Heart right ventricle (tissue), 16 donors: ENCODE measurements at places on chromosomes 16 and 17. TPM values are rescaled to one million over a fixed set of nuclear protein-coding genes. Genes with fewer than 3 reads are reported as not detected.
A peak's percentile ranks its signal among the peaks of the same experiment; 100 is the strongest.

The DCAF7 gene
- total RNA-seq = 35.2 TPM

The CSNK2A2 gene
- 27.0 TPM for total RNA-seq

DNA sequence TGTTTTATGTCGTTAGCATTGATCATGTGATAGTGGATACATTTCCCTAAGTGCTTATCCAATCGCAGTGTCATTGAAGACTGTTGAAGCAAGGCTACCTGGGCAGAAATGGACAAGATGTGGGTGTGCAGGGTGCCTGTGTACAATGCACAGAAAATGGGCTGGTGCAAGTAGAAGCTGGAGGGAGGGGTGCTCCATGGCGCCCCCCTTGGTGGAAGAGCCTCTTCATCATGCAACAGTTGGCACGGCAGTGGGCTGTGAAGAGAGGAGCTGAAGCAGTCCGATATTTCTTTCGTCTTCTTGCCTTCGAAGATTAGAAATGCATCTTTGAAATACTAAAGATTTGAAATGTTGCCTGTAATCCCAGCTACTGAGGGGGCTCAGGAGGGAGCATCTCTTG lies 100.5 kb downstream of the PLCG2 start:
- no peak for DNase-seq

The KRT12 gene
- total RNA-seq = not detected

The PRM1 gene
- total RNA-seq = not detected

- no peak for DNase-seq
Measured at GRCh38 chr16:84716740-84717139, 16.9 kb downstream of the USP10 start.

GRCh38 chr17:17684906-17685774 lies 3.9 kb downstream of the RAI1 start:
- DNase-seq = no peak

The C1QL1 gene
- total RNA-seq = 0.82 TPM

The MPRIP gene
- total RNA-seq = 313 TPM

The NTHL1 gene
- 10.4 TPM for total RNA-seq

- no peak for DNase-seq
Measured at GRCh38 chr16:73037845-73038570, 9.9 kb downstream of the ZFHX3 start.

DNA sequence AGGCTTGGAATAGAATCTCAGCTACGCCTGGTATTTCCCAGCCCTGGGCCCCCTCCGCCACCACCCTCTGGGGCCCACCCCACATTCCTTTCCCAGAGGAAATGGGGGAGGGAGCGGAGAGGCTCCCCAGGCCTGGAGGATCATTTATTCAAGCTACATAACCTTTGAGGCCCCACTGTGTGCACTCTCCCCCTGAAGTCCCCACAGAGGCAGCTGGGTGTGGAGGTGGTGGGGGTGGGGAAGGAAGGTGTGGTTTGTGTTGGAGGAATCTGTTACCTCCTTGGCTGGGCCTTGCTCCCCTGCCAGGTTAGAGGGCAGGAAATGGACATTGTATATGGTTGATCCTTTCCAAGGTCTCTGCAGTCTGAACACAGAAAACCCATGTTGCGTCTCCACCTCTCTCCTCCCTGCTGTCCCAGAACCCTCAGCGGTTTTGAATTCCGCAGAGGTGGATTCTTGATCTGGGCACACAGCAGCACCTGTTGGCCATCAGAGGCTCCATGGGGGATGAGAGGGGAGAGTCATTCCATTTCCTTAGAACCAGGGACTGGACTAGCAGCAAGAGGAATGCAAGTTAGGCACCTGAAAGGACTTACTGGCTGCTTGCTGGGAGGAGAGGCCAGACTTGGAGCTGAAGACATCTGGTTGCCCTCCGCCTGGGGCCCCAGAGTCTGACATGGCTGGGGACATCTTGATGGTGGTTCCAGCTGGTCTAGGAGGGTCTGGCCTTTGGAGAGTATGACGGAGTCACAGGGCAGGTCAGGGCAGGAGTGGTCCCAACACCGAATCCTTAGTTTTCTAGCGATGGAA lies 23.0 kb downstream of the ARHGAP23 start:
- peak; percentile 50 for DNase-seq

The C16orf96 gene
- total RNA-seq = 0.14 TPM

The GPRC5B gene
- 53.4 TPM for total RNA-seq

The GDPD1 gene
- 3.0 TPM for total RNA-seq

DNA sequence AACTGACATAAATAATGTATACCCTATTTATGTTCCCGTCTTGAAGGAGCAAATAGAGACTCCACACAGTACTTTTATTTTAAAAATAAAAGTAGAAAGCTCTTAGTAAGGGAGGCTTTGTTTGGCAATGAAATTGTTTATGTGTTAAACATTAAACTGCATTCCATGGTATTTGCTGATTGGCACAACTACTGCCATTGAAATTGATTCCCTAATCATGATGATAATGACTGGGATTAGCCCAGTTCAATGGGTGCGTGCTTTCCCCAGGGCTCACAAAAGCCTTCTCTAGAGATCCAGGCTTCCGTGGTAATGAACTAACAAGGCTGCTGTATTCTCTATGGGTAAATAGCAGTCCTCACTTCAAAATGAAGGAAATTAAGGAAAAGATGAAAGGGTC lies 67.5 kb downstream of the GPRC5B start:
- no peak for DNase-seq

DNA sequence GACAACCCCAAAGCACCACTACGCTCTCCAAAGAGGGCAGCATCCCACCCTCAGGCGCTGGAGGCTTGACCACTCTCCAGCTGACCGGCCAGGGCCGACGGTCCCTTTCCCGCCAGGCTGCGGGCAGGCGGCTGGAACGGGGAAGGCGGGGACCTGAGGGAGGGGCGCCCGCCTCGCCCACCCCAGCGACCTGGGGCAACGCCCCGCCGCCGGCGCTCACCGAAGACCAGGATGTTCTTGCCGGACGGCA lies 431 bp downstream of the DYNC1LI2 start:
- DNase-seq = peak; percentile 20

The KRTAP4-8 gene
- not detected for total RNA-seq

The PRSS36 gene
- total RNA-seq = 0.50 TPM

The TUBG2 gene
- total RNA-seq = 14.1 TPM

The FOXN1 gene
- total RNA-seq = not detected

- DNase-seq = peak; percentile 27
Measured at GRCh38 chr17:49861150-49861884, 13.4 kb upstream of the TAC4 start.

The TPPP3 gene
- 9.5 TPM for total RNA-seq

The ADPRM gene
- 6.4 TPM for total RNA-seq

The PRCD gene
- 3.9 TPM for total RNA-seq

GRCh38 chr16:89744813-89745212 lies 23.5 kb downstream of the ZNF276 start:
- DNase-seq = peak; percentile 39

DNA sequence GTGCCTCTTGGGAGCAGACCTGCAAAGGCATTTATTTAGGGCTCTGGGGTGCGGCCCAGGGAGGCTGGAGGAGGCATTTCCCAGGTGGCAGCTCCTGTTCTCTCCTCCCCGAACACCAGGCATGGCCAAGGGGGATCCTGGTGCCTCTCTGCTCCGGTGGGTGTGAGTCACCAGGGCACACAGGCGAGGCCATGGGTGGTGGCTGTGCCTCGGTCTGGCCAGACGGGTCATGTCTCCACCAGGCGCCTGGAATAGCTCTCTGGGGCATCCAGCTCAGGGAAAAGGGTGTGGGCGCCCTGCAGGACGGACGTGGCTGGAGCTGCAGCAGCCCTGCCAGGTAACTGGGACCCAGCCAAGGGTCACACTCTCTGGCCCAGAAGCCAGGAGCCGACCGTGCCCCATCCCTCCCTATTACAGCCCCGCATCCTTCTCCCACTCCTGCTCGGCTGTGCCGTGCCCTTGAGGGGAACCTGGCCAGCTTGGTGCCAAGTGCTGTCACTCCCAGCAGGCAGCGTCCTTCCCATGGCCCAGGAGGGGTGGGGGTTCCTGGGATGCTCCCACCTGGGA lies 25.8 kb downstream of the SOX8 start:
- no peak for DNase-seq

DNA sequence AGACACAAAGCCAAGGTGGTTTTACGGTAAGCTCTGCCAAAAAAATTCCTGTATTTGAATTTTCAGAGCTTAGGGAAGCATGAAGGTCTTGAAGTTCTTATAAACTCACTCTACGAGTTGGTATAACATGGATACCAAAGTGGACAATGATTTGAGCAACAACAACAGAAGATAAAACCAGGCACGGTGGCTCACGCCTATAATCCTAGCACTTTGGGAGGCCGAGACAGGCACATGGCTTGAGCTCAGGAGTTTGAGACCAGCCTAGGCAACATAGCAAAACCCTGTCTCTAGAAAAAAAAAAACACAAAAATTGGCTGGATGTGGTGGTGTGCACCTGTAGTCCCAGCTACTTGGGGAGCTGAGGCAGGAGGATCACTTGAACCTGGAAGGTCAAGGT lies 12.9 kb upstream of the TOB1 start:
- DNase-seq = no peak

DNA sequence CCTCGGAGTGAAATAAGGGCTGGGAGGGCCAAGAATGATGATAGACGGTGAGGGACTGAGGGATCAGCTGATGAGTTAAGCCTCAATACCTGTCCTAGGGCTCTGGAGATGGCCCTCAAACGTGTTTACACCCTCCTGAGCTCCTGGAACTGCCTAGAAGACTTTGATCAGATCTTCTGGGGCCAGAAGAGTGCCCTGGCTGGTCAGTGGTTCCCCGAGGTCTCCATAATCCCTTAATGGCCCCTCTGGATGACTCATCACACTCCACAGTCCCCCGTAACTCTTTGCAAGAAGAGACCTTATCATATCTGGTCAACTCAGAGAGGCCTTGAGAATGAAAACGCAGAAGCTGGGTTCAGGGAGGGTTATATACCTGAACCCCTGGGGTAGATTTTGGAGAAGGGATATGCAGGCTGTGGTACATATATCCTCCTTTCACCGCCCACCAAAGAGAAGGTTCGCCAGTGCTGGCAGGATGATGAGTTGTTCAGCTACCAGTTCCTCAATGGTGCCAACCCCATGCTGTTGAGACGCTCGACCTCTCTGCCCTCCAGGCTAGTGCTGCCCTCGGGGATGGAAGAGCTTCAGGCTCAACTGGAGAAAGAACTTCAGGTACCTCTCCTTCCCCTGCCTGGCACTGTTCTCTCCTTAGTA lies 3.1 kb downstream of the ALOX12 start:
- DNase-seq = no peak

GRCh38 chr17:75110234-75110937 lies 617 bp downstream of the ARMC7 start:
- DNase-seq = no peak

The ZACN gene
- total RNA-seq = not detected

GRCh38 chr16:30700491-30700890 lies 1.5 kb downstream of the SRCAP start:
- peak; percentile 47 for DNase-seq

The ARRB2 gene
- total RNA-seq = 38.5 TPM

The CCL7 gene
- total RNA-seq = not detected

DNA sequence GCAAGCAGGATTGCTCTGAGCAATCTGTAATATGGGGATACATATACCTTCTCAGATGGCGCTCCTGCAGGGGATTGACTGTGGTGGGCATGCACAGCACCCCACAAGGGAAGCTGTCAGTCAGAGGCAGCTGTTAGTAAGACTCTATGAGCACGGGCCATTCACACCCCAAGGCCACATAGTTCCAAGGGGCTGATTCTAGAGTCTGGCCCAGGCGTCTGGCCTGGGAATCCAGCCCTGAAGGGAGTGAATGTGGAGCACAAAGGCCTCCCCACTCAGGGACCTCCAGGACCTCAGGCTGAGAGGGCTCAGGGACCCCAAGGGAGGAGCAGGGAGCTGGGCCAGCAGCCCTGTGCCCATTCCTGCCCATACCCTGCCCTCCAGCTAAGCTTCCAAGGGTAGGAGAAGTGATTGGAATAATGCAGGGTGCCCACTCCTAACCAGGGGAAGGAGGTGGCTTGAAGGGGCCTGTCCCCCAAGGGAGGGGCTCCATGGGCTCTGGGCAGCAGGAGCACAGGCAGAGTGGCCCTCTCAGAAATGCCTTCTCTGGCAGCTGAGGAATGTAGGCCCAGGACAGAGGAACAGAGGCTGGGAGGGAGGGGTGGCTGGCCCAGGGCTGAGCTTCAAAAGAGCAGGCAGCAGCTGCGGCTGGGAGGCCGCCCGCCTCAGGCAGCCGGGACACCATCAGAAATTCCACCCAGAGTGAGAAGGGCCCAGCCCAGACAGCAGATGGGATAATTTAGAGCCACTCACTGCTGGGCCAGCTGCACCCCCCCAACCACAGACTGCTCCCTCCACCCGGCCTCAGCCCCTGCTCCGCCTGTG lies 48.9 kb upstream of the MRPS23 start:
- DNase-seq = peak; percentile 78

The PERCC1 gene
- 0.46 TPM for total RNA-seq

The RNF43 gene
- total RNA-seq = 6.1 TPM

DNA sequence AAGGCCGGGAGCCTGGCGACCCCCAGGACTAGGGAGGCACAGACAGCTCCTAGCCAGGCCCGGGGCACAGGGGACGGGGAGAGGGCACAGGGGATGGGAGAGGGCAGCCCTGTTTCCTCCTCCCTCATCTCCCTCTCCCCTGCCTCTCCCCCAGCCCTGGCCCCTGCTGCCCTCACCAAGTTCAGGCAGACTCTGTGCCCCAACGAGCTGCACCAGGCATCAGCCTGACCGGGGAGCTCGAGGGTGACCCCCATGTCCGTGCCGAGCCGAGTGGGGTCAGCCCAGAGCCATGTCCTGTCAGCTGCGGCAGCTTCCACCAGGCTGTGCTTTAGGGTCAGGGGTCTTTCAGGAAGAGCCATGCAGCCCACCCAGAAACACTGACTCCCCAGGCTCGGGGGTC lies 6.0 kb downstream of the CDH15 start:
- no peak for DNase-seq

The SGCA gene
- 136 TPM for total RNA-seq

- DNase-seq = no peak
Measured at GRCh38 chr17:28386391-28386790, 14.9 kb downstream of the SARM1 start.

GRCh38 chr17:17845046-17845775 lies 8.4 kb upstream of the SREBF1 start:
- DNase-seq = no peak

- DNase-seq = no peak
Measured at GRCh38 chr17:62727916-62728672, 80.0 kb downstream of the MARCHF10 start.

The CCL3 gene
- not detected for total RNA-seq

The GP2 gene
- 2.3 TPM for total RNA-seq

GRCh38 chr17:74082886-74083285 lies 120.6 kb upstream of the RPL38 start:
- DNase-seq = no peak

GRCh38 chr16:55849536-55849935 lies 16.6 kb upstream of the CES1 start:
- DNase-seq = no peak
